ENCODE measurements at places on chromosomes 16 and 17.

DNA sequence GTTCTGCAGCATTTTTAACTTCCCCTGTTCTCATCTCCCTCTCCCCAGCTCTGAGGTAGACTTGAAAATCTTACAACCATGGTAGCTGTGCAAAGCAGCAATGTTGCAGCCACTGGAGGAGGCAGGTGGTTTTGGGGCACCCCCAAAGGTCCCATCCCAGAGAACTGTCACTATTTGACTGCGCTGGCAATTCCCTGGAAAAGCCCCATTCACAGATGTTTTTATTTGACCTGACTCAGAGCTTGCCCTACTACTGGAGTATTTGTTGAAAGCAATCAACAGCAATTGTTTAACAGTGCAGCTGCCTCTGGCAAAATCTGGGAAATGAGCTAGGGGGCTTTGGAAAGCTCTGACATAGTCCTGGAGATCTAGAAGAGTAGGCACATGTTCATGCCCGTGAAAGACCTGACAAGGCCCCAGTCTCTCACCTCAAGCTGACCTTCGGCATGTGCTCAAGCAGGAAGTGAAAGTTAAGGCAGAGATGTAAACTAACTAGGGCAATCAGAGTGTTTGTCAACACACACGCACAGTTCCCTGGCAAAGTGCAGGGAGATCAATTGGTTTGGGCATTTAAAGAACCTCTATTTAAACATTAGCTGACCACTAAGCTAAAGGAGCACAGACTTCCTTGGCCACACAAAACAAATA is 19.7 kb upstream of the PIK3R5 start:
- DNase-seq = no peak

DNA sequence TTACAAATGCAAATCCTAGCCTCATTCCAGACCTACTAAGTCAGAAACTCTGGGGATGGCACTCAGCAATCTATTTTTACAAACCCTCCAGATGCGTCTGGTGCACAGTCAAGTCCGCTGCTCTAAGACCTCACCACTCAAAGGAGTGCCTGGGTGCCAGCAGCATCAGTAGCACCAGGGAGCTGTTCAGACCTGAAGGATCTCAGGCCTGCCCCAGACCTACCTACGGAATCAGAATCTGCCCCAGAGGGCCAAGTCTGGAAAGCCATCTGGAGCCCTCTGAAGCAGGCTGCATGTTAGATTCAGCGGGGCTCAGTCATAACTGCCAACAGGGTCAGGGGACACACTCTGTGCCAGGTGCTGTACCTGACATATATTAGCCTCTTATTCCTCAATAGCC is 17.6 kb downstream of the MEOX1 start:
- no peak for DNase-seq

- DNase-seq = no peak
Observed at GRCh38 chr17:40608061-40608581, 39.5 kb downstream of the SMARCE1 start.

DNA sequence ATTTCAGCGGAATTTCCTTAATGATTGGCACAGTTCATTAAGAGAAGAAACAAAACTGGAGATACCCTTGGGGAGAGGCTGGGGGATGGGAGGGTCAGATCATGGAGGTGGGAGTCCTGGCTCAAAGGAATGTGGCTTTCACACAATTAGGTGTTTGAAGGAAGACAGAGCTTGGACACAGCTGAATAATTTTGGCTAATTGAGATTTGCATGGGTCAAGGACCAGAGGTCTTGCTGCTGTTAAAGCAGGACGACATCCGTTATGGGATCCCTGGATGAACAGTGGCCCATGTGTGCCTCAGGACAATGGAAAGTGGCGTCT is 160.3 kb downstream of the HS3ST3B1 start:
- no peak for DNase-seq

- DNase-seq = no peak
Observed at GRCh38 chr16:66271074-66272060, 95.1 kb upstream of the CDH5 start.

Data from stimulated activated CD8-positive, alpha-beta memory T cell treated with anti-CD3 and anti-CD28 coated beads, Interleukin-4, amount 100 ng/mL, for 1 hour (primary cell).